ENCODE measurements at places on chromosomes 7 and 10. TPM values are rescaled to one million over a fixed set of nuclear protein-coding genes. Genes with fewer than 3 reads are reported as not detected.

- no peak for DNase-seq
These were observed 82.5 kb downstream of the OAT start for GRCh38 chr10:124336186-124336585.

- DNase-seq = no peak
These were observed 318.5 kb downstream of the GPR158 start for GRCh38 chr10:25493122-25493893.

DNA sequence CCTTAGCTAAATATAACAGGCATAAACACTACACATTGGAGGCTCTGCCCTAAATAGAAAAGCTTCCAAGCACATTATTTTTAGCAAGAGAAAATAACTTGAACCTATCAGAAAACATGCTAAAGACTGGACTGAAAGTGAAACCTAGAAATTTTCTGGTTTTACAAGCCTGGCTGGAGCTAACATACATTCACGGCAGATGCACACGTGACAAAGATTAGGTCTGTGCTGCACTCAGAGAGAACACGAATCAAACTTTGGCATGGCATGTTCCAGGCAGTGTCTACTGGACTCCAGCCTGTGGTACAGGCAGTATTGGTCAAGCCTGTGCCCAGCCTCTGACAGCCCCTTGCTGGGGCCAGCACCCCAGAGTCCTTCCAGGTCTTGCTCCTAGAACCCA lies 94.1 kb upstream of the PCBD1 start:
- DNase-seq = no peak

Gene EIF5AL1
- 0.09 TPM for total RNA-seq

DNA sequence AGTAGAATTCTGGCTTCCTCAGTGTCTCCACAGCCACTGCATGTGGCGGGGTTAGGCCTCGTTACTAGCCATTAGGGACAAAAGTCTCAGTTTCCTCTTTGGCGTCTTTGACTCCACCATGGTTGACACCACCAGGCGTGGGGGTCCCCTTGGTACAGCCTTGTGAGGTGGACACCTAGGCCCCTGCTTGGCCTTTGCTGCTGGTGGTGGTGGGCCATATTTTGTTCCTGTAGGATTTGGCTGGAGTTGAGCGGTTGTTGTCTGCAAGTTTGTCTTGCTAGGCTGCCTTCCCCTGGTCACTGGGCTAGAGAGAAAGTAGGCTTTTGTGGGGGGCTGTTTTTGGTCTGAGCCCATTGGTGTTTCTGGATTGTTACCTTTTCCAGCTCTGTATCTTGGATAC lies 272.7 kb downstream of the CAMK1D start:
- DNase-seq = no peak

Gene APBB1IP
- 18.4 TPM for total RNA-seq

- DNase-seq = no peak
These were observed 176.1 kb downstream of the DIP2C start for GRCh38 chr10:513393-513792.

DNA sequence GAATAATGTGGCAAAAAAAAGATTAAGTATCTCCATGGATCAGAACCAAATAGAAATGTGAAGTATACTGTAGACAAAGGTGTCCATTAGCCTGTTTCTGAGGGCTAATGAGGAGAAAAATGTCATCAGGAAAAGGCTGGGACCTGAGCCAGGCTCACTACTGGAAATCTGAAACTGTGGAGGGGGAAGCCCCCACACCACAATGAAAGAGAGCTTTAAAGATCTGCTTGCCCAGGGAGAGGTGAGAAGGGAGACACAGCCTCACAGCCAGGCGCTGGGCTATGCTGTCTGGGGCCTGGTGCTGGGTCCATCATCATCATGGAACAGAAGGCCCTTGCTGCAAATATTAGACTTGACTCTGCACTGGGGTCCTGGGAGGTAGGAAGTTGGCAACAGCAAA lies 90.4 kb downstream of the OSBPL3 start:
- DNase-seq = no peak

DNA sequence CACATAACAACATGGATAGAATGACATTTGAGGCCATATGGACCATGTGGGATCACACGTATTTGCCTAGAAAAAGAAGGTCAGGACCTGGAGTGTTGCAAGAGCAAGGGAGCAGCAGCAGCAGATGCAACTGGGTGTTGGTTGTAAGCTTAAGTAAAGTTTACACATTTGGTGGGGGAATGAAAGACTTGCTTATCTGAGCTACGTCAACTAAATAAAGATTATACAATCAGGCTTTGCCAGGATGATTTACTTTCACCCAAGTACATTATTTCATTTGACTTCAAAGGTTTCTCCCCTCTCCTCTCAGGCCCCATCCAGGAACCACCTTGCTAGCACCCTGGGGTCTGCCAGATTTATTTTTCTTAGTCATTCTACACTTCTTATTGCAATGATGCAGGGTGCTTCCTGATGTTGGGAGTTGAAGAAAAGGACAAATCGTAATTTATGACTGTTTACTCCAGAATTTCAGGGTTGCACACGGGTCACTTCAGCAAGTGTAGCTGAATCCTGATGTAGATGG lies 591.9 kb upstream of the IGFBP3 start:
- DNase-seq = no peak

Gene LRRN3
- 49.9 TPM for total RNA-seq

Gene ENKUR
- not detected for total RNA-seq

DNA sequence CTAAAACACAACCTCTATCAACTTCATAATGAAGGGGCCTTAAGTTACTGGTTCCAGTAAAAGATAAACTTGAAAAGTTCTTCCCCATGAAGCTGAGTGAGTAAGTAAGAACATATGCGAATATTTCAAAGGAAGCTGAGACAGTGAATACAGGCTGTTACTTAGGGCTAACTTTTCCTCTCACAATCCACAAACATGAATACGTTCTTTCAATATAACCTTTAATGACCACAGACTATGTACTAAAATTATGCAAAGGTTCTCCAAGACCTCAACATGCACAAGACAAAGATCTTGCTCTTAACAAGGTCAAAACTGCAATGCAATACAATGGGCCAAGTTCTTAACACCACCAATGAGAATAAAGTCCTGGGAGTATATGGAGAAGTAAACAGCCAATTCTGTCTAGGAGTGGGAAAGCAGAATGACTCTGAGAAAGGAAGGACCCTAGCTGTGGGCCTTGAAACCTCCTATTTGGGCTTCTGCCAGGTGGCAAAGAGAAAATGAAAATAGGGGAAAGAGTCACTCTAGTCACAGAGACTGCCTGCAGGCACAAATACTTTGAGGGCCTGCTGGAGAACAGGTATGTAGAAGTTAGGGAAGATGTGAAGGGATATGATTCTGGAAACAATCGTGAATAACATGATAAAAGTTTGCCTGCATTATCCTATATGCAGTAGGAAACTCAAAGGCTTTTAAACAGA lies 43.7 kb downstream of the OSBPL3 start:
- no peak for DNase-seq

DNA sequence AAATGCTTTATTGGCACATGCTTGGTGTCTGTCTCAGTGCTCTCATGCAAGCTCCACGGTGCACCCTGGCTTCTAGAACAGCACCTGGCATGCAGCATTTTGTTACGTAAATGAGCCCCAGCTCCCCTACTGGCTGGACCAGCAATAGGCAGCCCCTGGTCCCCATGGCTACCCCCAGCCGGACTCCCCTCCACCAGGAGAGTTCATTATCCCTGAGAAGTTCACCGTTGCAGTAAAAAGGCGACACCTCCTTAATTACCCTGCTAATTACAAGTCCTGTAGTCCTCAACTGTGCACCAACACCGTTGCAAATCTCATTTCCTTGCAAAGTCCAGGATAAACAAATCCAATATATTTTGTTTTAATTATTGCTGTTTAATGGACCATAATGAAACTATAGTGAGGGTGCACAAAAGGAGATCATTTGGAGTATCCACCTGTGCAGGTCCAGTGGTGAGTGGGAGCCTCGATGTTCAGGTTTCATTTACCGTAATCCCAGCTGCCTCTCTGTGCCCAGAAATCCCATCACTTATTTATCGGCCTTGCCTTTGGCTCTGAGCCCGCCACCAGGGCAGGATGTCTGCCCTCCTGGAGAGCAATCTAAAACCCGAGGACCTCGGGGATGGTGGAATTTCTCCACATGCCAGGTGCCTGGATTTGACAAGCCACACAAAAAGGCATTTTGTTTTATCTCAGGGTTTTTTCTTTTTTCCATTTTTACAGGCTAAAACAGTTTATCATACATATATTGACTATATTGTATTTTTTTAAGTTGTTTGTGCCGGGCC lies 12.8 kb upstream of the DRGX start:
- no peak for DNase-seq

Gene LIPJ
- total RNA-seq = not detected

DNA sequence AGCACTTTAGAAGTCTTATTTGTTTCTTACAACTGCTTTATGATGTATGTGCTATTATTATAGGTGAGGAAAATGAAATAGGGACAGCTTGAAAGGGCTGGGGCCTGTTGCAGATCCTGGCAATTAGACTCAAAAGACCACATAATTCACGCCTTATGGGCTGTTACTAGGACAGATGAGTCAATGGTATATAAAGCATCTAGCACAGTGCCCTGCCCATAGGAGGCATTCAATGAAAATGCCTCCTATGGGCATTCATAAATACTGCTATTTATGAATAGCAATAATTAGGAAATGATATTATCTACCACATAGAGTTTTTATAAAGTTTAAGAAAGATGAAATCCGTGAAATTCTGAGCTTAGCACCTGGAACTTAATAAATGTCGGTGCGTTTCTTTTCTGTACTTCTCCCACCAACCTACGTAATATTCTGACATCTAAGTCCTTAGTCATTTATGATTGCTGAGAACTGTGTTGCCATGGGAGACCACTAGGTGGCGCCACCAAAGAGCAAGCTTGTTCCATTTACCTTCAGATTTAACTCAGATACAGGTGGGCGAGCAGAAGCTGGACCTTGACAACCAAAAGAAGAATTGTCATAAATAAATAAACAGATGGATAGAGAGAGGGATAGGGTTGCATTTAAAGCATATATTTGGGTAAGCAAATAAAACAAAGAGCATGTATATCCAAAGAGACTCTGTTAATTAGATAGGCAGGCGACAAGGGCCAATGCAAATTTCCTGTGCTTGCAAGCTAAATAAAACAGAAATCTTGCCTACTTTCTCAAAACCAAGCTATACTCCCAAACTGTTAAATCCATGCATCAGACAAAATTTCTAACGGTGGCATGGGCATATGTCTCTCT lies 699.9 kb downstream of the INHBA start:
- DNase-seq = peak; percentile 27

Gene SH2B2
- total RNA-seq = 3.0 TPM

GRCh38 chr7:130006771-130007170 lies 44.4 kb downstream of the ZC3HC1 start:
- no peak for DNase-seq

- DNase-seq = no peak
These were observed 39.6 kb downstream of the GTF2IRD1 start for GRCh38 chr7:74493295-74493694.

GRCh38 chr7:130994378-130995115 lies 260.5 kb upstream of the KLF14 start:
- DNase-seq = peak; percentile 59

GRCh38 chr10:73017955-73018480 lies 63.4 kb upstream of the PLA2G12B start:
- no peak for DNase-seq

DNA sequence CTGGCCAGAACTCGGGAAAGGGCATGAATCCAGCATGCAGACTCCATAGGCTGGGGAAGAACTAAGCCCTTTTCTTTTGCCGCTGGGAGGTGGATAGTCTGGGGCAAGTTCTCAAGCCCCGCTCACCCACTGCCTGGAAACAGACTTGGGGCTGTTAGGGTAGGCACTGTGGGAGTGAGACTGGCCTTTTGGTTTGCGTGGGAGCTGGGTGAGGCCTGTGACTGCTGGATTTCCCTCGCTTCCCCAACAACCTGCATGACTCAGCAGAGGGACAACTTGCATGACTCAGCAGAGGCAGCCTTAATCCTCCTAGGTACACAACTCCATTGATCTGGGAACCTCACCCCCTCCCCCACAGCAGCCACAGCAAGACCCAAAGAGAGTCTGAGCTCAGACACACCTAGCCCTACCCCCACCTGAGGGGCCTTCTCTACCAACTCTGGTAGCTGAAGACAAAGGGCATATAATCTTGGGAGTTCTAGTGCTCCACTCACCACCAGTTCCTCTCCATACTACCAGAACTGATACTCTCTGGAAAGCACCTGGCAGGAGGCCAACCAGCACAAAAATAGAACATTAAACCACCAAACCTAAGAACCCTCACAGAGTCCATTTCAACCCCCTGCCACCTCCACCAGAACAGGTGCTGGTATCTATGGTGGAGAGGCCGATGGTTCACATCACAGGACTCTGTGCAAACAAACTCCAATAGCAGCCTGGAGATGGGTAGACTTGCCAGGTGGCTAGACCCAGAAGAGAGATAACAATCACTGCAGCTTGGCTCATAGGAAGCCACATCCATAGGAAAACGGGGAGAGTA lies 81.4 kb upstream of the LAMB4 start:
- DNase-seq = no peak

GRCh38 chr10:108358912-108359311 lies 1194.4 kb upstream of the SORCS1 start:
- no peak for DNase-seq

GRCh38 chr7:128053023-128053422 lies 21.8 kb upstream of the LRRC4 start:
- DNase-seq = no peak

DNA sequence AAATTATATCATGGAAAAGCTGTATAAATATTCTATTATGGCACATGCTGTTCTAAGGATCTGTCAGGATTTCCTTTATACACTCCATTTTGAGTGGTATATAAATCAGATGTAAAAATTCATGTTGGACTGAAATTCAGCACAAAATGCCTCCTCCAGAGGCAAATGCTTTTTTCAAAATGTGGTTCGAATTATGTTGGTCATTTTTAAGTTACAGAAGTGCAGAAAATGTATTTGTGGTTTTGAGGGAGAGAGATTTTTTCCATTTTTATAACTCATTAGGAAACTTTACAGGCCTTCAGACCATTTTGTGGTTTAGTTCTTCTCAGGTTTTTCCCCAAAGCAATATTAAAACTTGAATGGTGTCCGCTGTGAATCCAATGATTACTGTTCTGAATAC lies 2.9 kb downstream of the PPP1R3A start:
- no peak for DNase-seq

Gene CCDC126
- 10.9 TPM for total RNA-seq

DNA sequence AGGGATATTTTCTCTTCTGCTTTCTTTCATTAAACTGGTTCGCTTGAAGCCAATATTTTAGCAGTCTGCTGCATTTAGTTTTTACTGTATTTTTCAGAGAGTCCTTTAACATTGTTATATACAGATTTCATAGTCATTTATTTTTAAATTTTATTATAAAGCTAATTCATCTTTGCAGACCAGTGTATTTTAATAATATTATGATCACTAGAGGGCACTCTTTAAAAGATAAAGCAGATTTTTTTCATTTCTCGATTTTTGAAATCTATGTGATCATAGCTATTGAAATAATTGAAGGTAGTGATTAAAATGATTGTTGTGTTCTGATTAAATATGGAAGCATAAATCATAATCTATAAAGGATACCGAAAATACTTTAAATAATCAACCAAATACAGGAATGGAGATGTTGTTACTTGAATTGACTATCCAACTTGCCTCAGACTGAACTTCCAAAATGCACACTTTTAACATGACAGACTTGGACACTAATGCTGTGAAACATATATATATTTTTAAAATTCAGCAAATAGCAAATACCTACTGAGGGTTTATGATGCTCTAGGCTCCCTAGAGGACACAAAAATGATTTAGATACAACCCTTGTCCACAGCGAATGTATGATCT lies 35.2 kb downstream of the ST7 start:
- DNase-seq = no peak

GRCh38 chr7:74056096-74056915 lies 27.3 kb upstream of the LIMK1 start:
- no peak for DNase-seq

Measured in left cardiac atrium (tissue), 4 donors.